NCI-H1105 treated with DMSO at 0.1 percent for 48 hours (cell line): ENCODE measurements at places on chromosomes 5 and 9.

DNA sequence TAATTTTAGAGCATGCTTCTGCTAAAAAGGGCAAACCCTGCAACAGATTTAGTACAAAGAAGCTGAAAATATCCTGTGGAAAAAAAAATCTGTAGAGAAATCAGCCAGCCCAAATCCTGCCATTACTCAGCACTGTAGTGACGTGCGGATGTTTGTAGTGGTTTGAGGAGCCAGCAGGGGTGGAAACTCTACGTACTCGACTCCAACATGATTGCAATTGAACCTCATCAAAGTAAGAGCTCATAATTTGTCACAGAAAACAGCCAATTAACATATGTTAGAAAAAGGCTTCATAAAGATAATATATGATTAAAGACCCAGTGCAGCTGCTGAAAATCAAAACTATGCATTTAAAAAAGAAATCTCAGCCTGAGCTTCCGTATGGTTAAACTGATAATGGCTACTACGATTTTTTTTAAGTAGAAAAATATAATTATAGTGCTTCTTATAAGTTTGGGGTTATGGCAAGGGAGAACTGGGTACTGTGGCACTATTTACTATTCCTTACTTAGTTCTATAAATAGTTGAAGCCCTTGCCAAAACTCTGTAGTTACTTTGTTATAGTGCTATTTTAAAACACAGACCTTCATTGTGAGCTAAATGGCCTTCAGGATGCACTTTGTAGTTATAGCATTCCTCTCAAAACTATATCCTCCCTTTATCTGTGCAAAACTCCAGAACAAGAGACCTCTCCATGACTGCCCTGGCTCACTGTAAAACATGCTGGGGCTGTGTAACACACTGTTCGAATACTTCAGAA lies 49.4 kb downstream of the MEF2C start:
- DNase-seq = no peak

- no peak for DNase-seq
These were observed 423.9 kb downstream of the DMRT2 start for GRCh38 chr9:1473956-1474634.

- no peak for DNase-seq
These were observed 2.0 kb upstream of the CAMSAP1 start for GRCh38 chr9:135909371-135909770.

- no peak for DNase-seq
These were observed 43.0 kb upstream of the NEK6 start for GRCh38 chr9:124214596-124215367.

- no peak for DNase-seq
These were observed 73.3 kb upstream of the TARS1 start for GRCh38 chr5:33367416-33367815.

DNA sequence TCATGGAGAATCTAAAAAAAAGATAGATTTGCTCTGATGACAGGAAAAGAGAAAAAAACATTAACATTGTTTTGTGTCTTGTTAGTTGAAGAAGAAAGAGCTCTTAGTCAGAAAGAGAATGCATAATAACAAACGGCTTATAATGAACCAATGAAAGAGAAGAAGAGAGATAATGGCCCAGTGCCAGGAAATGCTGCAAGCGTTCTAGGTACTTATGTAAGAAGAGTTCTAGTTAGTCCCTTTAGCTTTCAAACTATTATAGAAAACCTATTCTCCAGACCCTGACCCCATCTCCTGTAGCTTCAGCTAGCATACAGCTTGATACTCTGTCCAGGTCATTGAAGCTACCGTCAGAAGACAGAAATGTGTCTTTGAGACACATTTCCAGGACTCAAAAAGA lies 70.2 kb downstream of the FBXL17 start:
- no peak for DNase-seq

DNA sequence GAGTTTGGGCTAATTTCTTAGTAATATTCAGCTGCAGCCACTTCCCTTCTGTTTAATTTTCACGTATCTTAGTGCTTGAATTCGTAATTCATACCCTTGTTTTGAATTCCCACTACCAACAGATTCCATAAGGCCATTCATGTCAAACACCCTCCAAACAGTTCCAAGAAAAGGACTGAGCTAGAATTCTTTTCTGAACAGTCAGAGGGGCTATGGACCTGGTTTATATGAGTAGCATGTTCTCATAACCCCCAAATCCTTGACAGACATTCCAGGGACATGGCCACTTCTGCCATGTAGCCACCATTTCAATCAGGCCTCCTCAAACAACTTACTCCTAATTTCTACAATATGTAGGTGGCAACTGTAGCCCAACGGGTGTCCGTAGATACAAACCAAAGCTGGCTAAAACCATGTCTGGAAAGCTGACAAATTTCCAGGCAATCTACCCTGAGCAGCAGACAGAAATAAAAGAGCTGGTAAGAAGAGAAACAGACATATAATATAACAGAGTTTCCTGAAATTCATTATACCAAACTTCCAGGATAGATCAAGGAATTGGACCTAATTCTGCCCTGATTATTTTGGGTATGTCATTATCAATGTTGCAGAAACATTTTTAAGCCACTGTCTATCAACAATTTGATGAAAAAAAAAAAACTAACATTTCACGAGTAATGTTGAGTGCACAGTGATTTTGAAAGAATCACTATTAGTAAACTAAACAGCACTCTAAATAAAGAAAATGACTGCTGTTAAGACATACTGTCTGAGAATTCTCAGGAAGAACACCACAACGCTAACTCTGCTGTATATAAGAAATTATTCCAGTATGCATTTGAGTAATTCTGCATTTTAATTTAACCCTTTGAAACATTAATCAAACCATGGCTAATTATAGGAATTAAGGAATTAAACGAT lies 40.7 kb downstream of the EBF1 start:
- DNase-seq = no peak

DNA sequence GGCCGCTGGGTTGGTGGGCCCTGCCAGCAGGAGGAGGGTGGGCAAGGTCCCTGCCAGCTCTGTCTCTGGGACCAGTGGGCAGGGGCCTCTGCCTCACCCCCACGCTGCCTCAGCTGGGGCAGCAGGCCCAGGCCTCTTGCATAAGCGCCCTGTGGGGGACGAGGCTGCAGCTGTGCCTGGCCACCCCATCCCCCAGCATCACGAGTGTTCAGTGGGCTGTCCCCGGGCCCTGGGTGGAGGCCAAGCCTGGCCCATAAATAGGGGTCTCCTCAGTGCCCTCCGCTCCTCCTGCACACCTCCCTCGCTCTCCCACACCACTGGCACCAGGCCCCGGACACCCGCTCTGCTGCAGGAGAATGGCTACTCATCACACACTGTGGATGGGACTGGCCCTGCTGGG lies at the start of gene PTGDS:
Gene PTGDS, plus strand, starts transcription at position 282 of the 400 bp plus-strand sequence. Its CDS starts 75 bp downstream, at position 357.
- no peak for DNase-seq

DNA sequence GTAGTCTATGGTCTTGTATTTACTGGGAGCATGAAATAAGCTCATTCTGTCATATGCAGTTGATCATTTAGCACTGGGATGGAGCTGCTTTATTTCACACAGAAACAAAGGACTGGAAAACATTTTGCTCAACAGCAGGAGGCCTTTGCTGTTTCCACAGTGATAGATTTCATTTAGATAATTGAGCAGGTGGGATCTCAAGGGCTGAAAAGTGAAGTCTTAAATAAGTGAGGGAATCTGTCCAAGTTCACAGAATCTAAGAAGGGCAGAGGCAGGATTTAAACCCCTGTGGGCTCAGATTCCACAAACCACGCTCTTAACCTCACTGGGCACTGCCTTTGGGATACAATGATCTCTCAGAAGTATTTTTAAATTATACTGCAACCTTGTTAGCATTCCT lies 47.8 kb downstream of the PRLR start:
- no peak for DNase-seq

- no peak for DNase-seq
These were observed 36.1 kb upstream of the NDFIP1 start for GRCh38 chr5:142072488-142072887.

DNA sequence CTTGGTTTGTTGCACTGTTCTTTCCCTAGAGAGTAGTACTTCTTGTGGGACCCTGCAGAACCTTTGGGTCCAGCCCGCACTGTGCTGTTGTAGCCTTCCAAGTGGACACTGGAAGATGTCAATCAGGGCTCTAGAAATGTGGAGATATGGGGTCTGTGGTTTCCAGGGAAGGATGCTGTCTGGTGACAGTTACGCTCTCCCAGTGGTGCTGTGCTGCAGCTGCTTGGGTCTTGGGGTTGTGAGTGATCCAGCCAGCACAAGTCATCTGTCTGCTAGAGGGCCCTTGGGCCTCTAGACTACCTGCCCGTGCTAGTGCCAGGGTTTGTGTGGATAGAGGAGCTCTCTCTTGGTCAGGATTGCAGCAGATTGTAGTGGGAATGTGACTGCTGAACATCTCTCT lies 484.5 kb downstream of the DMAC1 start:
- no peak for DNase-seq

GRCh38 chr9:133121915-133122550 lies 993 bp upstream of the RALGDS start:
- no peak for DNase-seq

DNA sequence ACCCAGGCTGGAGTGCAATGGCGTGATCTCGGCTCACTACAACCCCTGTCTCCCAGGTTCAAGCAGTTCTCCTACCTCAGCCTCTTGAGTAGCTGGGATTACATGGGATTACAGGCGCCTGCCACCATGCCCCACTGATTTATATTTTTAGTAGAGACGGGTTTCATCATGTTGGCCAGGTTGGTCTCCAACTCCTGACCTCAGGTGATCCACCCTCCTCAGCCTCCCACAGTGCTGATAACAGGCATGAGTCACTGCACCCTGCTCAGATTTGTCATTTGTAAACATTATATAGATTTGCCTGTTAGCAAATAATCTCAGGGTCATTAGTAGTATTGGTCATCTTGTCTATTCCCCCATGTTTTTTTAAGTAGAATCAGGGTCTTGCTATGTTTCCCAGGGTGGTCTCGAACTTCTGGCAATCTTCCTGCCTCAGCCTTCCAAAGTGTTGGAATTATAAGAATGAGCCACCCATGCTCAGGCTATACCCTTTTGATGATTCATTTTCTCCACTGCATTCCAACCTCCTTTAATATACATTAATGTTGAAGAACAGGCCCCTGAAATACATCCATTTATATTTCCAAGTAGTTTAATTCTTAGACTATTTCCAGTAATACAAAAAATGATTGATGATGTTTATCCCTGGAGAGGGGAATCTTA lies 17.3 kb downstream of the CENPH start:
- no peak for DNase-seq

DNA sequence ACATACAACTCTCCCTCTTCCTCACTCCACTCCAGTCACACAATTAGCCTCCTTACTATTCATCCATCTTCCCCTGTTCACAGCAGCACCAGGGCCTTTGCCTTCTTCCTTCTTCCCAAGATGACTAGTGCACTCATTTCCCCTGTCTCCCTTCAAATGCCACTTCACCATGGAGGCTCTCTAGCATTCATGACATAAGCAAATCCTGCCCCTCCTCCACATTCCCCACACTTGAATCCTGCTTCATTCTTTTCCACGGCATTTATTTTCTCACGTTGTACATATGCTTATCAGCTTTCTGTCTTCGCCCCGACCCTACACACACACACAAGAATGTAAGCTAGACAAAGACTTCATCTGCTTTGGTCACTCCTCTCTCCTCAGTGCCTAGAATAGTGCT lies 133.3 kb downstream of the CDK5RAP2 start:
- no peak for DNase-seq

- no peak for DNase-seq
These were observed 54.5 kb downstream of the DCP2 start for GRCh38 chr5:113031104-113031503.

- no peak for DNase-seq
These were observed 131.2 kb downstream of the DAB2IP start for GRCh38 chr9:121782514-121783110.

- DNase-seq = no peak
These were observed 230.8 kb upstream of the NR4A3 start for GRCh38 chr9:99590840-99591239.

GRCh38 chr9:134965411-134965810 lies 47.7 kb upstream of the FCN1 start:
- no peak for DNase-seq

DNA sequence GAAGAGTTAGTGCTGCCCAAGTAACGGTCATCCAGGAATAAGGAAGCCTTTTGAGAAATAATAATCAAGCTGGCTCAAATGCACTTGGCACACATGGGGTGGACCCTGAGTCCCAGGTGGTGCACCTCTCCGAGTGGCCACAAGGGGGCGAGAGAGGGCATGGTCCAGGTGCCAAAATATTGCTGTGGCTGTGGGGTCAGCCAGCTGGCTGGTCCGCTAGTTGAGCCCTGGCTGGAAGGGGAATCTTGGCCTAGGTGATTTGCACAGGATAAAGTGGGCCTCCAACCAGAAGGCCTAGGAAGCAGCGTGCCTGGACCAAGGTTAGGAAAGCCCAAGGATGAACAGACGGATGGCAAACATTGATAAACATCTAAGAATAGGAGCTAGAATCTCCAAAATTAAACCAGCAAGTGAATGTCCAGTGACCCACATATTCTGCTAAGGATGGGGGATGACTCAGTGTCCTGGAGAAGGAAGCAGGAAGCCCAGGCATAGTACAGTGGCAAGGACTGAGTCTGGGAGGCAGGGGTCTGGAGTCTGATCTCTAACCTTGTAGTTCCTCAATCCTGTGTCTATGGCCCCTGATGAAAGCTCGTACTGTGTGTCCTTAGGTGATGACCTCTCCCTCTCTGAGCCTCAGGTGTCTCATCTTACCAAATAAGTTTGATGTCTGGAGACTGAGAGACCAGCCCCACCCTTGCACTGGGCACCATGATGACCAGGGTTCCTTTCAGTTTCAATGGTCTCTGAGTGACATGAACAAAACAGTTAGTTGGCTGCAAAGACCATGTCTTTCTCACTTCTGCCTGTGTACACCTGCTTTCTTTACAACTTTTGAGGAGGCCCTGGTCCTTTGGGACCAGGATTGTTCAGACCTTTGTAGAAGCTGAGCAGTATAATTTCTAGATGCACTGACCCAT lies 19.2 kb upstream of the SHB start:
- peak; percentile 15 for DNase-seq

DNA sequence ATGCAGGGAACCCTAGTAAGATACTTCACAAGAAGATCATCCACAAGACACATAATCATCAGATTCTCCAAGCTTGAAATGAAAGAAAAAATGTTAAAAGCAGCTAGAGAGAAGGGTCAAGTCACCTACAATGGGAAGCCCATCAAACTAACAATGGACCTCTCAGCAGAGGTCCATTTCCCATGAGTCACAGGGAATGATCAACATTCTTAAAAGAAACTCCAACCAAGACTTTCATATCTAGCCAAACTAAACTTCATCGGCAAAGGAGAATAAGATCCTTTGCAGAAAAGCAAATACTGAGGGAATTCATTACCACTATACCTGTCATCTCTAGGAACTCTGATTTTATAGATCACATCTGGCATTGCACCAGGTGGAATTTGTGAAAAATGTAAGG lies 52.9 kb upstream of the SPATA31E1 start:
- no peak for DNase-seq

DNA sequence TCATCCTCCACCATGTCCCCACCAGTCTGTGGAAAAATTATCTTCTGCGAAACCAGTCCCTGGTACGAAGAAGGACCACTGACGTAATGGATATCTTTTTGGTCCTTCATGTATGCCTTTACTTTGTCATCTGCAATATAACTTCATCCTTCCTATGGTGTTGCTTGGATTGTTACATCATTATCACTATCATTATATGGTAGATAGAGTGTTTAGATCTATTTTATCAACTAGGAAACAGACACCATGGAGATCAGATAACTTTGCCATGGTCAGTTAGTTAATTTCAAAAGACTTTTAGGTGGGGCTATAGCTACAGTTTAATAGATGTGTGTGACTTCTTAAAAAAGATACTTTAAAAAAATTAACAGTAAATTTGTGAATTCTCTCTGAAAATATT lies 23.8 kb upstream of the CAMLG start:
- DNase-seq = no peak

- DNase-seq = peak; percentile 40
These were observed 41.6 kb downstream of the MYO10 start for GRCh38 chr5:16894236-16895057.

- DNase-seq = no peak
These were observed 118.7 kb downstream of the MED27 start for GRCh38 chr9:131960851-131961495.
